Muscle of leg (tissue), 16 donors: ENCODE measurements at places on chromosomes 12 and 14. TPM values are rescaled to one million over a fixed set of nuclear protein-coding genes. Genes with fewer than 3 reads are reported as not detected.

DNA sequence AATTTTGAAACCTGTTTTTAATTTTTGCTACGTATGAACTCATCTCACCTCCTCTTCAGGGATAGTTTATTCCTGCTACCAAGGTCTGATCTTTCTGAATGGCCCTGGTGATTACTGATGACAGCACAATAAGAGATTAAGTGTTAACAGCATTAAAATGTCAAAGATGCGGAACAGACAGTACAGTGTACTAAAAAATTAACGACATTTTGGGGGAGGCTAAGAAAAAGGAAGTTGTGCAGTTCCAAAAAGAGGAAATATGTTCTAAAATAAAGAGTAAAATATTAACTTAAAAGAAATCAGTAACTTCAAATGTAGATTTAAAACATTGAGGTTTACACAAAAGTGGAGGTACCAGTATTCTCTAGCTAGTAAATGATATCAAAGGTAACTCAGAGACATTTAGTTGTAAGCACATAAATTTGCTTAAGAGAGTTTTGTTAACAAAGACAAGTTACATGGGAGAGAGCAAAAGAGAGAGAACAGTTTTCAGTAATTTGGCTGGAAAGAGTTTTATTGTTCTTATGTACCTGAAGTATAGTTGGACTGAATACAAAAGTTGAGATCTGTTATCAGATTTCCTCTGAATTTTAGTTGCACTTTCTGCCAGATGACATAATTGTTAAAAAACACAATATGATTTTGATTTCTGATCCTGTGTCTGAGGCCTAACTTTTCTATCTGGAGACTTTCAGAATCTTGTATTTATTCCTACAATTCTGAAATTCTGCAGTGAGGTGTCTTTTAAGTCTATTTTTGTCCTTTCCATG is 4.2 kb upstream of the CLECL1 start:
- no peak for DNase-seq

DNA sequence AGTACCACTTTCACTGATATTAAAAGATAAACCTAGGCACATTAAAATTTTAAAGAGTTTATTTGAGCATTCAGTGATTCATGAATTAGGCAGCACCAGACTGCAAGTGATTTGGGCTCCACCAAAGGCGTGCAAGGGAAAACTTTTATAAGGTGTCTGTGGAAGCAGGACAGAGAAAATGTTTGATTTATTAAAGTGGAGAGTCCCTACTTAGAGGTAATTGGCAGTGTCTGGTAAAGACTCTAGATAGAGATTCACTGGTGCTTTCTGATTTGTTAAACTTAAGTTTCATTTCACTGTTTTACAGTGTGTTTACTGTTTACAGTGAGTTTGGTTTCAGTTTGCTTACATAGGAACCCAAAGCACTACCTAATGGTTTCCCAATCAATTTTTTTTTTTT is 72.8 kb downstream of the ANKS1B start:
- no peak for DNase-seq

DNA sequence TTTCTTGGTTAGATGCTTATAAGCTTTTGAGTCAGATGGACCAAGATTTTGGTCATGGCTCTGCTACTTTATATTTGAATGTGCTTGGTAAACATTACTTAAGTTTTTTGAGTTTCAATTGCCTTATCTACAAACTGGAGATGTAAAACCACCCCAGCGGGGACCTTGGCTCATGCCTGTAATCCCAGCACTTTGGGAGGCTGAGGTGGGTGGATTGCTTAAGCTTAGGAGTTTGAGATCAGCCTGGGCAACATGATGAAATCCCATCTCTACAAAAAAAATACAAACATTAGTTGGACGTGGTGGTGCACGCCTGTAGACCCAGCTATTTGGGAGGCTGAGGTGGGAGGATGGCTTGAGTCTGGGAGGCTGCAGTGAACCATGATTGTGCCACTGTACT is 11.2 kb downstream of the NECAP1 start:
- DNase-seq: no peak

GRCh38 chr14:101884089-101884933 is 80.1 kb upstream of the DYNC1H1 start:
- no peak for DNase-seq

DNA sequence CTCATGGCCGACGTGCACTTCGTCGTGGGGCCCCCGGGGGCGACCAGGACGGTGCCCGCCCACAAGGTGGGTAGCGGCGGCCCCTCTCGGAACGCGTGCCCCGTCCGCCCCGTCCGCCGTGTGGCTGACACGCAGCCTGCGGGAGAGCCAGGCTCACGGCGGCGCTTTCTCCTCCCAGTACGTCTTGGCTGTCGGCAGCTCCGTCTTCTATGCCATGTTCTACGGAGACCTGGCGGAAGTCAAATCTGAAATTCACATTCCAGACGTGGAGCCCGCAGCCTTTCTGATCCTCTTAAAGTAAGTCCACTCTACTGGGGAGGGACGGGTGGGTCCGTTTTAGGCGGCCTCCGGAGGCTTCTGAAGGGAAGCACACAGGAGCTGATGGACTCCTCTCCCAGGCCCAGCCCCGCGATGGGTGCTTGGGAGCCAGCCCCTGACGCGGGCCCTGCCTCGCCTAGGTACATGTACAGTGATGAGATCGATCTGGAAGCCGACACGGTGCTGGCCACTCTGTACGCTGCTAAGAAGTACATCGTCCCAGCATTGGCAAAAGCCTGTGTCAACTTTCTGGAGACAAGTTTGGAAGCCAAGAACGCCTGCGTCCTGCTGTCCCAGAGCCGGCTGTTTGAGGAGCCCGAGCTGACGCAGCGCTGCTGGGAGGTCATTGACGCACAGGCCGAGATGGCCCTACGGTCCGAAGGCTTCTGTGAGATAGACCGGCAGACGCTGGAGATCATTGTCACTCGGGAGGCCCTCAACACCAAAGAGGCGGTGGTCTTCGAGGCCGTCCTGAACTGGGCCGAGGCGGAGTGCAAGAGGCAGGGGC is 1.1 kb downstream of the BTBD6 start:
- DNase-seq: peak; percentile 32

GRCh38 chr12:112740387-112740934 is 51.1 kb upstream of the RPH3A start:
- no peak for DNase-seq

GRCh38 chr12:25276199-25276937 is 25.6 kb upstream of the KRAS start:
- peak; percentile 18 for DNase-seq

DNA sequence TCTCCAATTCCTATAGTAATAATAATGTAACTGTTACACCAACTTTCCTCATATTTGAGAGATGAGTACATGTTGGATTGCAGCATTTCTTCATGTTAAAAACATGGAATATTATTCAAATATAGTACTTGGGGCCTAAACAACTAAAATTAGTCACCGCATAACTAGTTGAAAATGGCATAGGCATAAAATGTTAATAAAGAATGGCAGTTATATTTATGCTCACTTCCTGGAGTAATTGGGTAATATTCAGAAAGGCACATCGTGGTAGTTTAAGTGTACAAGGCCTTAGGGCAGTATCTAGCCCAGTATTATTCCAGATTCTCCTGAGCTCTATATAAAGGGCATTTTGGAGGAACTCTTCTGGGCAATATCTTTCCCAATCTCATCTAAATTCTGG is 46.0 kb downstream of the ERGIC2 start:
- no peak for DNase-seq

DNA sequence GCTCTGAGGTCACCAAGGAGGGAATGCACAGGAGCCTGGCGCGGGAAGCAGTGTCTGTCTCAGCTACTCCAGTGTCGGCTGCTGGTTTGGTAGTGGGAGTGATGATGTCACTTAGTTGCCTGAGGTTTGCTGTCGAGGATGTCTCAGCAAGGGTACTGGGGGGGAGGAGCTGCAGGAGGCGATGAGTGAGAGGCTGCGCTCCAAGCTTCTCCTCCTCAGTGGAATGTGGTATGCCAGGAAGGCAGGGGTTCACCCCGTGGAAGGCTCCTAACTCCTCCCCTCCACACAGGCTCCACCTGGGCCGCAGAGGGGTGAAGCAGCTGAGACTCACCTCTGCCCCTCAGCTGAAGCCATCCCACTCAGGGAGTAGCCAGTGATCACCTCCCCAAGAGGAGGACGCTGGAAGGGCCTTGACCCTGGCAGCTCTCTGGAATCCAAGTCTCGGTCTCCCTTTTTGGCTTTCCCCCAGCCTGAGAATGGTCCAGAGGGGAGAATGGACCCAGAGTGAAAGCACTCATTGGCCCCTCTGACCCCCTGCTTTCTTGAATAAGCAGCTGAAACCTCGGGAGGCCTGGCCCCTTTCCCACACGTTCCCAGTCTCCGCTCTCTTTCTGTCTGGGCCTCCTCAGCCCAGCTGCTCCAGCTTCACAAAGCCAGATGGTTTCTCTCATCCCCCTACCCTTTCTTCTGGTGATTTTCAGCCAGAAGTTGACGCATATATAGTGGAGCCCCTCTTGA is 178.9 kb upstream of the FKBP4 start:
- peak; percentile 71 for DNase-seq

GRCh38 chr14:100824901-100825712 is 811 bp upstream of the MEG3 start:
- peak; percentile 86 for DNase-seq

Gene ZNF891
- total RNA-seq: 1.9 TPM

Gene LPAR5
- 0.58 TPM for total RNA-seq

Gene GLS2
- 0.09 TPM for total RNA-seq

Gene TSPAN8
- total RNA-seq: 2.5 TPM
